ENCODE measurements at places on chromosomes 5 and 9.
A peak's percentile ranks its signal among the peaks of the same experiment; 100 is the strongest.

- no peak for DNase-seq
These were observed 31.6 kb downstream of the TLE4 start for GRCh38 chr9:79603222-79603920.

- DNase-seq = peak; percentile 69
These were observed 83.0 kb upstream of the FREM1 start for GRCh38 chr9:14993061-14993800.

DNA sequence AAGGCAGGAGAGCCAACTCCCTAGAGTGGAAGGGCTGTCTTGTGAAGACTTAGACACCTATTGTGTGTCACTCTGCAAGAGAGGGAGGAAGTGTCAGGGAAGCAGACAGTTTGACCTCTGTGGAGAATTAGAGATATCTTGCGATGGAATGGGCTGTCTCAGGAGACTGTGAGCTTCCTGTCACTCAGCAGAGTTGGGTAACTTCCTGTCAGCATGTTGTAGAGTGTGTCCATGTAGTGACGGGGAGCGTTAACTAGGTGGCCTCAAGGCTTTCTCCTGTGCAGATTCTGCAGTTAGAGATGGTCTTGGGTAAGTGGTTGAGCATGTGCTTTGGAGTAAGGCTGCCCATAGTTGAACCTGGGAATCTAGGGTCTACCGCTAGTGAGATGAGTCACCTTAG, 136.5 kb downstream of the KIF4B start:
- DNase-seq = no peak

- no peak for DNase-seq
These were observed 1.6 kb upstream of the RPS6 start for GRCh38 chr9:19381656-19382055.

GRCh38 chr9:78032730-78033457, 1.3 kb upstream of the GNAQ start:
- DNase-seq = no peak

DNA sequence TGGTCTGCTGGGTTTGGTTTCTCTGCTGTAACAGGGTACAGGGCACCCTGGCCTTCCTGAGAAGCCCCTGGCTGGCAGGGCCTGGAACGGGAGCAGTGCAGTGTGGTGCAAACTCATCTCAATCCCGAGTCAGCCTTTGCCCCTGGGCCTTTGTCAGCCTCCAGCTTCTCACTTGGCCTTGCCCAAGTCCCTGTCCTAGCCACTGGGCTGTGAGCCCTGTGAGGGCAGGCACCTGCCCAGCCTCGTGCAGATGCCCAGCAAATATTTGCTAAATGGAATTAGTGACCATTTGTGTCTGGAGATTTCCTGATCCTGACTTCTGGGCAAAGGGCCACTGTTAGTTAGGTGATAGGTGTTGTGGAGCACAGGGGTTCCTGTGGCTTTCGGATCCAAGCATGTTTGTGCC, 13.0 kb downstream of the RGS3 start:
- no peak for DNase-seq

DNA sequence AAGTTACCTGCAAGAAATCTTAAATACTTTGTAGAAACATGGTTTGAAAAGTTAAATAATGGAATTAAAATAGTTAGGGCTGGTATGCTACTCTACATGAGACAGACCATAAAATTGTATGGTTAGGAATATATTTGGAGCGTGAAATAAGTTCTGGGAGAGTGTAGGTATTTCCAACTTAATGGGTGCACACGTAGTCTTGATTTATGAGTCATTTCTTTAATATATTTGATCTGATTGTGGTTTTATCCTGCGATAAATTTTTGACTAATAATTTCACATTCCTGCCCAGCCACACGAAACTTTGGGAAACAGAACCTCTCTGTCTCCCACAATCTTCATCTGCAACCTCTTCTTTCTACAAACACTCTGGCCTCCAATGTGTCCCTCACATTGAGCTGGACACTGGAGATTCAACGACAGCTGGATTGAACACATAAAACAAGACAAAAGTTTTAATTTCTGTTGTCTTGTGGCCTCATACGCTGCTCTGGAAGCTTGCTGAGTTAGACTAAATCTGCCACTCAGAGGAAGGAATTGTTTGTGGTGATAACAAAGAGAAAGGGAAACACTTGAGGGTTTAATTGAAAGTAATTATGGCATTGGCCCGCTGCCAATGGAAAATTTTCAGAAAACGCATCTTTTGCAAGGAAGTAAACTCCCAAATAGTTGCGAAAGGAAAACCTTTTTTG, 201.8 kb upstream of the ZNF608 start:
- no peak for DNase-seq

GRCh38 chr5:35153375-35153932, 76.8 kb downstream of the PRLR start:
- no peak for DNase-seq

DNA sequence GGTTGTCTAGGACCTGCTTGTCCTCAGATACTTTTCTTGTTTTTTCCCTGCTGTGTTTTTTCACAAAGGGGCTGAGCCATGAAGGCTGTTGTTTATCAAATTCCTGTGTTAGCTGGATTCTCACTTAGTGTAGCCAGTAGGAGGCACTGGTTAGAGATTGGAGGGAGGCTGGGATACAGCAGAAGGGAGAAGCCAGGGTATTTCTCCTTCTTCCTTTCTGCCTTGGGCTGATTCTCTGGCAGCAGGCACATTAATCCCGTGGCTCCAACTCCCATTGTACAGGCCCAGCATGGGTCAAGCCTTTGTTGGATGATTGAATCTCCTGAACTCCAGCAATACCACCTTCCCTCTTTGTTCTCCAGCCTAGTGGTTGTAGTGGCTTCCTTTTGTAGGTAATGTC, 46.4 kb upstream of the FAM170A start:
- no peak for DNase-seq

- no peak for DNase-seq
These were observed 160.2 kb downstream of the MACROH2A1 start for GRCh38 chr5:135238622-135239452.

DNA sequence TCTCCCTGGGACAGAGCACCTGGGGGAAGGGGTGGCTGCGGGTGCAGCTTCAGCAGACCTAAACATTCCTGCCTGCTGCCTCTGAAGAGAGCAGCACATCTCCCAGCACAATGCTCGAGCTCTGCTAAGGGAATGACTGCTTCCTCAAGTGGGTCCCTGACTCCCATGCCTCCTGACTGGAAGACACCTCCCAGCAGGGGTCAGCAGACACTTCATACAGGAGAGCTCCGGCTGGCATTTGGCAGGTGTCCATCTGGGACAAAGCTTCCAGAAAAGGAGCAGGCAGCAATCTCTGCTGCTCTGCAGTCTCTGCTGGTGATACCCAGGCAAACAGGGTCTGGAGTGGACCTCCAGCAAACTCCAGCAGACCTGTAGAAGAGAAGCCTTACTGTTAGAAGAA, 77.2 kb downstream of the SLCO6A1 start:
- no peak for DNase-seq
